Left ventricle myocardium inferior (tissue), 1 donor: ENCODE measurements at places on chromosomes 12 and 14.

DNA sequence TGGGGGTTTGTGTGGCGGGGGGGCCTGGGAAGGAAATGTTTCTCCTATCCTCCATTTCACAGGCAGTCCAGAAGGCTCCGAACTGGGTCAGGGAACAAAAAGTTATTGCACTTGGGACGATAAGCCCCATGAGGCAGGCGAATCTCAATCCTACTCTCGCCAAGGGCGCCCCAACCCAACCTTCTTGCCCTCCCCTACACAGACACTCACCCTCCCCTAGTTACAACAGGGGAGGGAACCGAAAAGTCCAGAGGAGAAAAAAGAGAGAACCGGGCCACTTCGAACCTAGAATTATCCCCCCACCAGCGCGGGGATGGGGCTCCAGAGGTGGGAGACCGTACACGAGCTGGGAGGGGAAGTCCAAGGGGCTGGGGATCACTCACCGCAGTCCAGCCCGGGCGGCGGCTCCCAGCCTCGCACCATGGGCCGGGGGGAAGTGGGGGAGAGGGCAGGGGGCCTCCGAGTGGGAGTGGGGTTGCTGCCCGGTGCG lies 357 bp downstream of the HOMEZ start:
- DNase-seq = no peak

DNA sequence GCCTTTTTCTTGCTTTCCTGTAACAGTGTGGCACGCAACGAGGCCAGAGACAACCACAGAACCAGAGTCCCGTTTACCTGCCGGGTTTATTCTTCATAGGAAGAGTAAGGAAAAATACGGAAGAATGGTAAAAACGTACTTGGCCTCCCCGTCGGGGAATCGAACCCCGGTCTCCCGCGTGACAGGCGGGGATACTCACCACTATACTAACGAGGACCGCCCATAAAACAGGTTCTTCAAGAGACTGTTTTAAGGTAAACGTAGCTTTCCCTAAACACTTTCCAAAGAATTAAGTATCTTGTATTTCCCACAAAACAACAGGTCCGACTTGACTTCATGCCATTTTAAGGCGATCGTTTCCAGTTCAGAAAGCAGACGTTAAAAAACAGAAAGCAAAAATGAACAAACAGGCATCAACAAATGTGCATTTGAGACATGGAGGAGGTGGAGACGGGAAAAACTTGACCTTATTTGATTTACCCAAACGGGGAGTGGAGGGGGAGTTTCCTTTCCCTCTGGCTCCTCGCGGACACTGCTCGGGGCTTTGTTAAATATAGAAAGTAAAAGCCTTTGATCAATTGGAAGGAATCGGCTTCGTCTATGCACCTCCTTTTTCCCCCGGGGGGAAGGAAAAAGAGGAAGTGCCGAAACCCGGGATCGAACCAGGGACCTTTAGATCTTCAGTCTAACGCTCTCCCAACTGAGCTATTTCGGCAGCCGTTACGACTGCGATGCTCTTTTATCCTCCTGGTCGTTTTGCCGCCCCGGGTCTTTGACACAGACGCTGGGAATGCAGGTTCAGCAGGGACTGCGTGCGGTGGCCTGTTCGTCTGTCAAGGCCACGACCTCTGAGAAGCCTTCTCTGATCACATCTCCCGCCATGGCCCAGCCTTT lies 13.0 kb upstream of the UBC start:
- peak; percentile 87 for DNase-seq

DNA sequence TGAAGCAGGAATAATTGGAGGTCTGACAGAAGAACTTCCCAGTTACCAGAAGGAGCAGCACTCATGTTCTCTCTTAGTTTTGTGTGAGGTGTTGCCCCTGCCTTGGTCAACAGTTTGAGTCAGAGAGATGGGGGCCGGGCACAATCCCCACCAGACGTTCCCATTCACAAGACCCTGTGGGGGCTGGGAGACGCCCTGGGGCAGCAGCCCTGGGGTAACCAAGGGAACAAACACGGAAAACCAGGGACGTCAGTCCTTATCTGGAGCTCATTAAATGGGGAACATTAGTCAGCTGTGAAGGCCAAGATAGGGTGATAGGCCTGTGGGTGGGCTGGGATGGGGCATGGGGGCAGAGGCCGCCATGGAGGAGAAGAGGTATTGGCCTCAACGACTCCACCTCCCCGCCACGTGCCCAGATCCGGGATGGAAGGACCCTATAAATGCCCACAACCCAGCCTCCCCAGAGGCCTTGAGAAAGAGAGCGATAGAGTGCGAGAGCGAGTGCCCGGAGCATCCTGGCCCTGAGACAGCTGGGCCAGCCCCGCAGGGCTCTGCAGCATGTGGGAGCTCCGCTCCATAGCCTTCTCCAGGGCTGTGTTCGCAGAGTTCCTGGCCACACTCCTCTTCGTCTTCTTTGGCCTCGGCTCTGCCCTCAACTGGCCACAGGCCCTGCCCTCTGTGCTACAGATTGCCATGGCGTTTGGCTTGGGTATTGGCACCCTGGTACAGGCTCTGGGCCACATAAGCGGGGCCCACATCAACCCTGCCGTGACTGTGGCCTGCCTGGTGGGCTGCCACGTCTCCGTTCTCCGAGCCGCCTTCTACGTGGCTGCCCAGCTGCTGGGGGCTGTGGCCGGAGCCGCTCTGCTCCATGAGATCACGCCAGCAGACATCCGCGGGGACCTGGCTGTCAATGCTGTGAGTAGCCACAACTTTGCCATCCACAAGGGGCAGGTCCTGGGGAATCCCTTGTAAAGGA lies at the start of gene AQP2:
AQP2 (plus strand) TSS at position 465 of the 979 bp plus-strand sequence; CDS start at position 559, 94 bp downstream.
- no peak for DNase-seq

DNA sequence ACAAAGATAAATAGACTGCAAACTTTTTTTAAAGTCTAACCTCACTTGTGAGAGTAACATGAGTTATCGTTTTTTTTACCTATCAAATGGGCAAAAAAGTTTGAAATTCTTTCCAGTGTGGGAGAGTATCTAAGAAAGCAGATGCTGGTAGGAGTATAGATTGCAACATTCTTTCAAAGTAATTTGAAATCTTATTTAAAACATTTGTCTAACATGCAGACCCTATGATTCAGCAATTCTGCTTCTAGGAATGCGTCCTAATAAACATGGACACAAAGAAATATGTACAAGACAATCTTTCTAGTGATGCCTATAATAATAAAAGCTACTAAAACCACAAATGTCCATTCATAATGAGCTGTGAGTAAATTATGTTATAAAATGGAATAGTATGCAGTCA lies 110.4 kb upstream of the TMCC3 start:
- no peak for DNase-seq

DNA sequence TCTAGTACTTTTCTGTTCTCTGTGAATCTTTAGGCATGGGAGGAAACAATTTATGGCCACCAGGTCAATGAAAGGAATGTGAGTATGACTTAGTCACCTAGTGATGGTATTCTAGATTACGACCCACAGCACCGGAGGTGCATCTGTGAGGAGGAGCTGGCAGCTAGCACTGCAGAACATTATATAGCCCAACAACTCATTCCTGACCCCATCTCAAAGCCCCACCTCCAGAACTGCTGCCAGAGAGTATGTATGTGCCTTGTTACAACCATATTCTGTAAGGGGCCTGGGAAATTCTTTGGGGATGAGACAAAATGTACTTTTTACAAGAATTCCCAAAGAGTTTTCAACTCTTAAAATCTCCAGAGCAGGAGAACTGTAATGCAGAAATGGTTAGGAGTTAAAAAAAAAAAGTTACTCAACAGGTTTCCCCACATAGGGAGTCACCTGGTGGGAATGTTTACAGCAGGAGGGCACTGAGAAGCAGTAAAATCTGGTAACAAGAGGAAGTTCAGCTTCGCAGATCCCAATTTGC lies 34.9 kb upstream of the CERS5 start:
- DNase-seq = no peak

DNA sequence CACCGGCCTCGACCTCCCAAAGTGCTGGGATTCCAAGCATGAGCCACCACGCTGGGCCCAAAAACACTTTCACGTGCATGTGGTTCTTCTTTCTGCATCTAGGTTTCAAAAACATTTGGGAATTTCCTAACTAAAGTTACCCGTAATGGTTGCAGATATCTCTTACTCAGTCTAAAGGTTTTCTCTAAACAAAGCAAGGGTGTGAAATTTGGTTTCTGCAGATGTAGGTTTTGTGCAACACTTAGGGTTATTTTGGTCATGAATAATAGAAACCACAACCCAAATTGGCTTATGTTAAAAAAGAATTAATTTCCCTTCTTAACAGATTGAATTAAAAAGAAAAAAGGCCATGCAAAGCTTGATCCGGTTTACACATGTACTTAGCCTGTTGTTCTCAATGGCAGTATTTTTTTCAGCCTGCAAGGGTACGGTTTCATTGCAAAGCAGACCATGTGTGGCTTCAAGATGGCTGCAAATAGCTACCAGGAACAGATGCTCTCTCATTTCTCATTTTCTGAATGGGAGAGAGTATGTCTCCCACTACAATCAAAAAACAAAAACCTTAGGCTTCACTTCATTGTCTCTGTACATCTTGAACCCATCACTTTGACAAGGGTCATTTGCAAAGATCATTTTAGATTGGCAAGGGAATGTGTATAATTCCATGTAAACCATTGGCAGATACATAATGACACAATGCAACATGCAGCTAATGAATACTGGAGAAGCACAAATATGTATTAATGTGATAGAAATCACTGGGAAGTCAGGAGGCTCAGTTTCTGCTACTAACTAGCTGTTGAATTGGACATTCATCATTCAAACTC lies 491.2 kb upstream of the FLRT2 start:
- no peak for DNase-seq

- no peak for DNase-seq
Observed at GRCh38 chr12:23611320-23611719, 338.1 kb downstream of the SOX5 start.

GRCh38 chr14:95098984-95099599 lies 58.2 kb downstream of the DICER1 start:
- peak; percentile 54 for DNase-seq

- no peak for DNase-seq
Observed at GRCh38 chr12:12744546-12745305, 27.6 kb downstream of the CDKN1B start.

DNA sequence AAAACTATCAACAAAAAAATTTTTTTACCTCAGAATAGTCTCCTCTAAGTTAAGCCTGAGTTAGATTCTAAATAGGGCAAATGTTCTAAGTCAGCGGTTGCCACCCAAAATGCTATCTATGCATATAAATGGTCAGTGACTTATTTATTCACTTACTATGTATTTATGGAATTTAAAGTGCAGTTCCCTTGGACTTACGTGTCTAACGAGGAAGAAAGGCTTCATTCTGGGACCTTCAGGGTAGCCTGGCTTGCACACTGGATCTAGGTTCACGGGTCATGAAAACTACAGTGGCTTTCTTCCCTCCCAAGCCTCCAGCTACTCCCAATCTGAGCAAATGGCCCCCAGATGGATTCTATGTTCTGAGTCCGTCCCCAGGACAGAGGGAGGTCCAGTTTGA lies 77.1 kb downstream of the ARF6 start:
- no peak for DNase-seq

GRCh38 chr12:76948879-76949278 lies 70.1 kb upstream of the CSRP2 start:
- no peak for DNase-seq

GRCh38 chr12:15130541-15130940 lies 90.7 kb downstream of the RERG start:
- DNase-seq = no peak

GRCh38 chr12:58458102-58458501 lies 462.2 kb downstream of the LRIG3 start:
- DNase-seq = no peak

DNA sequence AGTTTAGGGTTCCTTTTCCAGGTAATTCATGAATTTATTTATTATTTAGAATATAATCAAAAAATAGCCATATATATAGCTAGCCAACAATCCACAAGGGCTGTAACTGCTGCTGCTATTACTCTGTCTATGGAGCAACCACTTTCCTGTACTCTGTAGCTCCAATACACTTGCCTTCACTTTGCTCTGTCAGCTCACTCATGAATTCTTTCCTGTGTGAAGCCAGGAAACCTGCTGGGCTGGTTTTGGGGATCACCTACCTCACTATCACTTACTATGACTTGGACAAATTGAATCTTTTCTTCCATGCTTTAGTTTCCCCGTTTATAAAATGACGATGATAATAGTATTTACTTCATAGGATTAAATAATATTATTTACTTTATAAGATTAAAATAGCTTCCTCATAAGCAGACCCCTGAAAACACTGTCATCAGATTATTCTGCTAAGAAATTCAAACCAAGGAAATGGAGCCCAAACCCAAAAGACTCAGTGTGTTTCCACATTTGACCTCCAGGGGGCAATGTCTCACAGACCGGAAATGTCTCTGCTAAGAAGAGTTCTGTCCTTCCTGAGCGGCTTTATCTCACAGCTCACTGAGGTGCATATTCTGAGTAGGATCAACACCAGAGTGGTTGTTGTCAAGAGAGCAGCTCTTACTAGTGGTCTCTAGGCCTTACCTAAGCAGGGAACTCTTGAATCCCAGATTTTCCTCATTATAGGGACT lies 457.1 kb downstream of the DAD1 start:
- no peak for DNase-seq

- DNase-seq = no peak
Observed at GRCh38 chr12:19643635-19644034, 204.3 kb downstream of the AEBP2 start.

GRCh38 chr14:100882991-100883788 lies 20.3 kb downstream of the RTL1 start:
- DNase-seq = peak; percentile 8

DNA sequence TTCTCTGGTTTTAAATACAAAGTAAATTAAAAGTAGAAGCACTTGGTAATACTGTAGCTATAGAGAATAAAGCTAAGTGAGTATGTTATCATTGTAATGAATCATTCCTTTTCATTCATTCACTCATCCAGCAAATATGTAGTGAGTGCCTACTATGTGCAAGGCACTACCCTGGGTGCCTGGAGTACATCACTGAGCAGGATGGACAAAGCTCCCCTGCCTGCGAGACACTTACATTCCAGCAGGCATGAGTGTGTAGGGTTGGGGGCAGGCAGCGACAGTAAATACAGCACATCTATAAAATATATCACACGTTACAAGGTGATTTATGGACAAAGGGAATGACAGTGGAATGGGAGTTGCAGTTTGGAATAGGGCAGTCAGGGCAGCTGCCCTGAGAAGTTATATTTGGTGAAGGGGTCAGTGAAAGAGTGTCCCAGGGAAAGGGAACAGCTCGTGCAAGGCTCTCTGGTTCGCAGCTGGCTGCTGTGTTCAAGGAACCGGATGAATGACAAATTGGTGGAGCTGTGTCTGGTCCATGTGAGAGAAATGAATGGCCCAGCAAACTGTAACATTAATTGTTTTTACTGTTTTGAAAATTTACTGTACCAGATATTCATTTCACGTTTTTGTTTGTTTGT lies 159.6 kb downstream of the CRADD start:
- no peak for DNase-seq

GRCh38 chr14:68792979-68793733 lies at the start of gene ZFP36L1:
Gene ZFP36L1 (minus strand): TSS chr14:68793067. CDS start chr14:68792938, 129 bp downstream.
- peak; percentile 94 for DNase-seq

DNA sequence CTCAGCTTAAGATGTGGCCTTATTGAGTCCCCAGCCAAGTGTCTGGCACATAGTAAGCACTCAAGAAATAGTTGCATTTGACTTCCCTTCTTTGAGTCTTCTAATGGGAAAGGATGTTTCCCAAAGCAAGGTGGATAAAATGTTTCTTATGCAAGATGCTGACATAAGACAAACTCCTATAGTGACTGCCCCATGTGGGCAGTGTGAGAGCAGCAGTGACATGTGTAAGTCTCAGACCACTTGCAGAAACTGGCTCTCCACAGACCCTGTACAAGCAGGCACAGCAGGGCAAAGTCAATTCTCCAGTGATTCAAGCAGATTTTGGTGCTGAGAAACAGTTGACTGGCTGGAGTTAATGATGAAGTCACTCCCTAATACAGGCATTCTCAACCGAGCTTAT lies 255.3 kb downstream of the ANO2 start:
- DNase-seq = no peak

GRCh38 chr14:56129092-56129491 lies 10.9 kb downstream of the PELI2 start:
- DNase-seq = no peak
